Stimulated activated CD8-positive, alpha-beta memory T cell treated with anti-CD3 and anti-CD28 coated beads, Interleukin-4, amount 100 ng/mL, for 1 hour (primary cell): ENCODE measurements at places on chromosomes 6 and 20.

DNA sequence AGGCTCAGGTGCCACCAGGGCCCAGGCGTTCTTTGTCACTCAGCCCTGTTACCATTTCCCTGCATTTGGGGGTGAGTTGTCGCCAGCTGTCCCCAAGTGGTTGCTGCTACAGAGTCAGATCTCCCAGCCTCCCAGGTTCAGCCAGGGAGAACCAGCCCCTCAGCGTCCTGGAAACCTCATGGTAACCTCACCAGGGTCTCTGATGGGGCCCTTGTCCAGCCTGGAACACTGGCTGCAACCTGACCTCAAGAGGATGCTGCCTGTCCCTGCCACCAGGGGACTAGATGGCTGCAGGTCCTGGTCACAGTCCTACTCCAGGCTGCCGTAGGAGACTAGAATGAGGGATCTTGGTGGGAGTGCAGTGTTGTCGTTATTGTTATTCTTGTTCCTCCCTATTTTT, 228.3 kb upstream of the PDE10A start:
- DNase-seq, result no peak

- no peak for DNase-seq
These were observed 28.1 kb upstream of the TXNDC5 start for GRCh38 chr6:7938562-7939183.

- no peak for DNase-seq
These were observed 303 bp downstream of the MBOAT1 start for GRCh38 chr6:20211941-20212391.

GRCh38 chr6:148432462-148433195, 90.0 kb downstream of the SASH1 start:
- no peak for DNase-seq

GRCh38 chr6:130045622-130046021, 27.2 kb downstream of the L3MBTL3 start:
- no peak for DNase-seq

GRCh38 chr20:33947709-33948295, 45.9 kb upstream of the RALY start:
- DNase-seq, result no peak

DNA sequence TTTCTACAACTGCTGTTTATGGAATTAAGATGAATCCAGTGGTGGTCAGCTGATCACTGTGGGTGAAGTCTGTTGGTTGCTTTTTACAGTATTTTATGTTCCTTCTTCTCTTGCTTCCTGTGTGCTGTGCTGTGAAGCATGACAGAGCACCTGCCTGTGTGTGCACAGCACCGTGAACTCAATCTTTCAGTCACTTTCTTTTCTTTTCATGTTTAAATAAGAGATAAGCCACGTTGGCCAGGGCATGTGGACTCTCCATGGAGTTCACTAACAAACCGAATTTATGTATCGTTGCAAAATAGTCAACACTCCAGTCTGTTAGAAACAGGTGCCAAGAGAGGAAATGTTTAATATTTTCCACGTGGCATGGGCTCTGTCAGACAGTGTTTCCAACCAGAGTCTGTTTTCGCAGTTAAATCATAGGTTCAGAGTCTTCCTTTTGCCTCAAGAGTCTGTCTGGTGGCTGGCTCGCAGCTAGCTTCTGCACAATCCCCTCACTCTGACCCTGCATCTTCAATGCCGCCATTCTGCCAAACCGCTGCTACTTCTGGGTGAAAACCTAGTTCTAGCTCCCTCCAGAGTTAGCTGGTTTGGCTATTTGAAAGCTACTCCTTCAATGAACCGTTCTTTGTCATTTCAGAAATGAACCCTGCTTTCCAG, 73.2 kb downstream of the QRSL1 start:
- no peak for DNase-seq

GRCh38 chr20:19706463-19706862, 51.6 kb upstream of the RIN2 start:
- no peak for DNase-seq

DNA sequence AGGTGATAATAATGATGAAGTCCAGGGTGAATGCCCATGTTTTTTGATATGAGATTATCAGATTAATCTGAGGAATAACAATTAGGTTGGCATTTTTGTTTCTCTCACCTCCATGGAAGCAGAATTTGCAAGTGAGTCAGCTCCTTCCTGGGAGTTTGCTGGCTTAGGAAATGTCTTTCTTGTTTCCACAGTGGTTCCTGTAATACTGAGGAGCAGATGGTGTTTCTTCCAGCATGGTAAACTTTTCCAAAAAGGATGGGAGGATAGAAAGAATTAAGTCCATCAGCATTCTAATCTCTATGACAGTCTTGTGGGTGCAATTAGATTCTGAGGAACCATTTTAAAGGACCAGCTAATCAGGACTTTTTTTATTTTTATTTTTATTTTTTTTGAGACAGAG, 40.5 kb downstream of the SNAP25 start:
- DNase-seq, result no peak

DNA sequence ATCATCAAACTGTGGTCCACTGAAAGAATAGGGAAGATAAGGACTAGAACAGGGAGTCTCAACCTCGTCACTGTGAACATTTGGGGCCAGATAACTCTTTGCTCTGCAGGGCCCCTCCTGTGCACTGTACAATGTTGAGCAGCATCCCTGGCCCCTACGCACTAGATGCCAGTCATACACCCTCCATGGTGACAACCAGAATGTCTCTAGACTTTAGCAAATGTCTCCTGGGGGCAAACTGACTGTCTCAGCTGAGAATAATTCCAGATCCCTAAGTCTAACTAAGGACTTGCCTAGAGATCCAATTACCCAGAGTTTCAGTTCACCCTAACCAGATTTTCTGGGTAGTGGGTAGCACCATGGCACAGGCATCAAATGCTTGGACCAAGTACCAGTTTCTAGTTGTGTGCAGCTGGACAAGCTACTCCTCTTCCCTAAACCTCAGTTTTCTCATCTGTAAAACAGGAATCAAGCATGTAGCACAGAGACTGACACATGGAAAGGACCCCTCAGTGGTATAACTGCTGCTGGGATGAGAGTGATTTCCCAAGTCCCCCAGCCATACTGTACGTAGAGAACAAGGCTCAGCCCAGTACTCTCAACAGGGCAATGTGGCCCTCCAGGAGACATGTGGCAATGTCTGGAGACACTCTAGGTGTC, 87.0 kb upstream of the NFATC2 start:
- no peak for DNase-seq

DNA sequence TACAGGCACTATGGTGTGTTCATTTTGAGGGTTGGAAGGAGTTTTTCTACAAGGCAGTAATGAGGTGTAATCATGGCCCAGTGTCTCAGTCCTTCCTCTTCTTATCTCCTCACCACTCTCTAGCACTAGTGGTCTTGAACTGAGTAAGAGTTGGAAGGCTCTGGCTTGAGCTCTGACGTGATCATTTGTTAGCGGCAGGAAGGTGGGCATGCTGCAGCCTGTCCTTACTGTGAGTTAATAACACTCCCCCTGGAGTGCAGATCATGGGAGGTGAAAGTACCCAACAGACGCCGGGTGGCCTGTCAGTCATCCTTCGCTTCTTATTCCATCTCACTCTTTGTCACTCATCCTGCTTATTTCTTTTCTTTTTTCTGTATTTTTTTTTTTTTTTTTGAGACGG, 356.9 kb downstream of the CDKAL1 start:
- no peak for DNase-seq

- no peak for DNase-seq
These were observed at the start of gene GPSM3 for GRCh38 chr6:32192608-32193039. Gene GPSM3 (minus strand): TSS chr6:32192643. CDS start chr6:32192513, 130 bp downstream.

GRCh38 chr20:21048841-21049273, 57.3 kb downstream of the LINC00237 start:
- no peak for DNase-seq

- no peak for DNase-seq
These were observed 633.4 kb upstream of the EPHA7 start for GRCh38 chr6:94052749-94053148.

- no peak for DNase-seq
These were observed 586 bp upstream of the NUP153 start for GRCh38 chr6:17707371-17707651.

GRCh38 chr20:49587111-49587570, 19.2 kb upstream of the PTGIS start:
- no peak for DNase-seq

GRCh38 chr6:168272415-168273325, 46.9 kb downstream of the DACT2 start:
- no peak for DNase-seq

- no peak for DNase-seq
These were observed 73.3 kb downstream of the IGF2R start for GRCh38 chr6:160042014-160042773.

GRCh38 chr20:22848364-22848763, 186.7 kb upstream of the SSTR4 start:
- no peak for DNase-seq

GRCh38 chr6:113662688-113663333, 194.3 kb upstream of the MARCKS start:
- no peak for DNase-seq
